ENCODE measurements at places on chromosomes 1 and 21.
A peak's percentile ranks its signal among the peaks of the same experiment; 100 is the strongest.

GRCh38 chr1:20609541-20609940 lies 20.6 kb downstream of the CDA start:
- ATAC-seq, result no peak

- no peak for ATAC-seq
Measured at GRCh38 chr21:46195595-46196195, 11.4 kb upstream of the SPATC1L start.

DNA sequence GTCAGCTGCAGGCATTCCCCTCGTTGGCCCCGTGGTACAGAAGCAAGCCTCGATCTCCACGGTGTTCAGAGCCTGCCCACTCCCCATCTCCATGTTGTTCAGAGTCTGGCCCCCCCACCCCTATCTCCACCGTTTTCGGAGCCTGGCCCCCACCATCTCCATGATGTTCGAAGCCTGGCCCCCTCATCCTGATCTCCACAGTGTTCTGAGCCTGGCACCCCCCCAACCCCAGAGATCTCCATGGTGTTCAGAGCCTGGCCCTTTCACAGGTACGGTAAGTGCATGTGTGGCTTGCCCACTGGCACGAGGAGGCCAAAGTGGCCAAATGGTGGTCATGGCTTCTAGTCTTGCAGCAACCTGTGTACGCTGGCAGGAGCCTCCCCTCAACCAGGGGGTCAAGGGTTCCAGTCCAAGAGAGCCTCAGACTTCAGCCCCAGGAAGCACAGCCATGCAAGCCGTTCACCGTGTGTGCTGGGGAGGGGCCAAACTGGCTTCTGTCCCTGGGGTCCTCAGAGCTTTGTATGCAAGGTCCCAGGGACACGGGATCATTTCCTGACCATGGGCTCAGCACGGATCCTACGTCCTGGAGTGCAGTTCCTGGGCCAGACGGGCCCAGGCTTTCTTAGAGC lies 13.3 kb upstream of the PCBP3 start:
- ATAC-seq, result no peak

DNA sequence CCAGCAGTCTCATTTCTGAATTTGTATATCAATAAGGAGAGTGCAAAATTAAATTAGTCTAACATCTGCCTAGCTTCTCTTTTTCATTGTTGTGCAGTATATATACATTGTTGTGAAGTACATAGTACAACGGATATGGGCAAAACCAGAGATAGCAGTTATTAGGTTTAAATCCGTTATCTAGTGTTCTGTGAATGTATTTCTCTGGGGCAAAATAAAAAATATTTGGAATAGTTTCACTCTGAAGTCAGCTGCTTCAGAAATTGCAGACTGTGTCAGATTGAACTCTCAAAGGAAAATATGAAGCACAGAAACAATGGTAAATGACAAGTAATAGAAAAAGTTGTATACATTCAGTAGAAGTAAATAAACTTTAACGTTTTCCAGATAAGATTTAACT lies 836.5 kb upstream of the CXADR start:
- no peak for ATAC-seq

- ATAC-seq, result no peak
Measured at GRCh38 chr1:65698590-65698989, 94.1 kb upstream of the PDE4B start.

- peak; percentile 64 for ATAC-seq
Measured at GRCh38 chr1:40742363-40743061, 41.1 kb upstream of the KCNQ4 start.

- ATAC-seq, result no peak
Measured at GRCh38 chr21:30434033-30434631, 4.1 kb downstream of the KRTAP13-4 start.

- no peak for ATAC-seq
Measured at GRCh38 chr1:27554293-27554692, 49.7 kb downstream of the AHDC1 start.

DNA sequence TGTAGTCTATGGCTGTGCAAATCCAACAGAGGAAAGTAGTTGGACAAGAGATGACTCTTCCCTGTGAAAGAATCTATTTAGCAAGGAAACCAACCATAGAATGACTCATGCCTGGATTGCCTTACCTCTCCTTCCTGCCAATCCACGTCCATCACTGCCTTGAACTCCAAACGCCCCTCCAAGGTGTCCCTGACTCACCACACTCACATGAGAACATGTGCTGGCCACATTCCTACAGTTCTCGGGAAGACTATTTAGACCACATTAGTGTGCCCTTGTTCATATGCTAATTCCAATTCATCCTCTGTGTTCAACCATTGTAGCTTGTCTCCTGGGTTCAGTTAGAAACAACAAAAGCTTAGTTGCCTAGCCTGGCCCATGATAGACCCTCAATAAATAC lies 157.3 kb downstream of the SLC30A10 start:
- ATAC-seq, result no peak

- peak; percentile 34 for ATAC-seq
Measured at GRCh38 chr1:8133190-8133589, 107.1 kb upstream of the ERRFI1 start.
